AG04450 (cell line): ENCODE measurements at places on chromosomes 12 and 14. TPM values are rescaled to one million over a fixed set of nuclear protein-coding genes. Genes with fewer than 3 reads are reported as not detected.

ZDHHC22 gene
- not detected in 2 replicates for polyA plus RNA-seq

SLC39A5 gene
- polyA plus RNA-seq = not detected in 2 replicates

SCNN1A gene
- polyA plus RNA-seq = 0.25 and 0.26 TPM in 2 replicates

LRFN5 gene
- polyA plus RNA-seq = 3.2 and 3.3 TPM in 2 replicates

TBX5 gene
- polyA plus RNA-seq = 14.2 and 16.8 TPM in 2 replicates

OR4K5 gene
- not detected in 2 replicates for polyA plus RNA-seq

KRT79 gene
- polyA plus RNA-seq = 0.04 TPM in 1 of 2 replicates, not detected in the other

POTEM gene
- not detected in 2 replicates for polyA plus RNA-seq

RCOR1 gene
- 14.4 and 16.7 TPM in 2 replicates for polyA plus RNA-seq

PZP gene
- not detected in 2 replicates for polyA plus RNA-seq

DTD2 gene
- 16.6 and 18.8 TPM in 2 replicates for polyA plus RNA-seq

LBHD2 gene
- polyA plus RNA-seq = not detected in 2 replicates

OR4E2 gene
- polyA plus RNA-seq = not detected in 2 replicates

CACNA2D4 gene
- polyA plus RNA-seq = 0.22 and 0.36 TPM in 2 replicates

BRI3BP gene
- polyA plus RNA-seq = 2.6 and 2.9 TPM in 2 replicates

ENDOU gene
- 0.07 and 0.10 TPM in 2 replicates for polyA plus RNA-seq

TMEM179 gene
- 0.10 TPM in 1 of 2 replicates, not detected in the other for polyA plus RNA-seq

AHNAK2 gene
- 10.0 and 10.5 TPM in 2 replicates for polyA plus RNA-seq

KRT7 gene
- polyA plus RNA-seq = 1.0 and 4.6 TPM in 2 replicates

HOXC4 gene
- 0.05 TPM in 1 of 2 replicates, not detected in the other for polyA plus RNA-seq

B4GALNT1 gene
- polyA plus RNA-seq = 1.8 and 2.5 TPM in 2 replicates

TUBA1C gene
- 947 and 1,207 TPM in 2 replicates for polyA plus RNA-seq

KRT73 gene
- polyA plus RNA-seq = not detected in 2 replicates

PPP1R1A gene
- not detected in 2 replicates for polyA plus RNA-seq

MEG3 gene
- polyA plus RNA-seq = 306 and 310 TPM in 2 replicates

KSR2 gene
- not detected in 2 replicates for polyA plus RNA-seq

HOTAIR gene
- not detected in 2 replicates for polyA plus RNA-seq

SERPINA10 gene
- not detected in 2 replicates for polyA plus RNA-seq

BIN2 gene
- 0.04 TPM in 1 of 2 replicates, not detected in the other for polyA plus RNA-seq

TWF1 gene
- polyA plus RNA-seq = 101 and 147 TPM in 2 replicates

BMP4 gene
- 20.8 and 25.4 TPM in 2 replicates for polyA plus RNA-seq
